ENCODE measurements at places on chromosomes 12 and 14. TPM values are rescaled to one million over a fixed set of nuclear protein-coding genes. Genes with fewer than 3 reads are reported as not detected.

DNA sequence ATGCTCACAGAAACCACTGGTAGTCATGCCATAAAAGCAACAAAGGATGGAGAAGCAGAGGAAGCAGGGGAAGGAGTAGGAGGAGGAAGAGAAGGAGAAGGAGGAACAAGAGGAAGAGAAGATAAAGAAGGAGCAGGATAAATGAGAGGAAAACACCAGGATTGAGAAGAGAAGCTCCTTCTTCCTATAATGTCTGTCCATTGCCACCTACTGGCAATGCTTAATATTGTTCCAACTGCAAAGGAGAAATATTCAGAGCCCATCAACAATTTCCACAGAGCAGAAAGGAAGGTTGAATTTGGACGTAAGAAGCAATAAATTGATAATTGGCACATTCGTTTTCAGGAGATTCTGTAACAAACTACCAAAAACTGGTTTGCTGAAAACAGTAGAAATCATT, 898.4 kb downstream of the SLC16A7 start:
- no peak overlapping the region for H3K4me3 ChIP-seq
- H3K27me3 ChIP-seq = no peaks in the 10 kb centered on the region
- peak overlapping the region; percentile 47 for H3K27ac ChIP-seq
- H3K36me3 ChIP-seq = no peaks in the 10 kb centered on the region

DNA sequence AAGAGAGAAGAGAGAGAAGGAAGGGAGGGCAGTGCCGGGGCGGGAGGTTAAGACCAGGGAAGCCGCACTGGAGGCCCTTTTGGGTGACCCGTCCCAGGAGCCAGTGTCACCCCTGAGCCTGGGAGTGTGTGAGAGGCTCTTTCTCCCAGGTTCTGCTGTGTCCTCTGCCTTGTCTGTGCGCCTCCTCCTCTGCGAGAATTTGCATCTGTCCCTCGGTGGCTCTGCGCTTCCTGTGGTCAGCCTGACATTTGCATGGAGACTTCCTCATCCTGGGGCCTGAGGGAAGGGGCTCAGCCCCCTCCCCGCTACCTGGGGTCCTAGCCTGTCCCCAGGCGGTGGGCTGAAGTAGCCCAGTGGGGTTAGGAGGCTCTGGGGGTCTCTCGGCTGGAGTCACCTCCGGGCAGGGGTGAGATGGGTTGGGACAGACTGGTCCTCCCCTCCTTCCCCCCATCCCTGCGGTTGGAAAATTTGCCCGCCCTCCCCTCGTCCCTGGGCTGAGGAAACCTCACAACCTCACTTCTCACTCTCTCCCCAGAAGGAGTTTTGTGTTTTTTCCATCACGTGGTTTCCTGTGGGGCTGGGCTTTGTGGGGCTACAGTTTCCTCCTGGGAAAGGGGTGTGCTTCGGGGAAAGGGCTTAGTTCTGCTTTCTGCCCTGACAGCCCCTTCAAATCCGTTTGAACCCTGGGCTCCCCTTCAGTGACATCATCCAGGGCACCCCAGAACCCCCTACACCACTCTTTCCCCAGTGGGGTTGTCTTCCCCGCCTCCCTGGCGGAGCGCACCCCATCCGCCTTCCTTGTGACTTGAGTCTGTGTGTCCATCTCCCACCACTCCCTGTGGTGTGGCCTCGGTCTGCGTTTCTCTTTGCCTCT, 2.5 kb downstream of the PTPN6 start:
- no peak overlapping the region for H3K27ac ChIP-seq
- no peaks in the 10 kb centered on the region for H3K36me3 ChIP-seq
- H3K27me3 ChIP-seq = peaks cover 2% of the 10 kb centered on the region
- DNase-seq = no peak
- H3K4me1 ChIP-seq = peaks cover 7% of the 10 kb centered on the region

DNA sequence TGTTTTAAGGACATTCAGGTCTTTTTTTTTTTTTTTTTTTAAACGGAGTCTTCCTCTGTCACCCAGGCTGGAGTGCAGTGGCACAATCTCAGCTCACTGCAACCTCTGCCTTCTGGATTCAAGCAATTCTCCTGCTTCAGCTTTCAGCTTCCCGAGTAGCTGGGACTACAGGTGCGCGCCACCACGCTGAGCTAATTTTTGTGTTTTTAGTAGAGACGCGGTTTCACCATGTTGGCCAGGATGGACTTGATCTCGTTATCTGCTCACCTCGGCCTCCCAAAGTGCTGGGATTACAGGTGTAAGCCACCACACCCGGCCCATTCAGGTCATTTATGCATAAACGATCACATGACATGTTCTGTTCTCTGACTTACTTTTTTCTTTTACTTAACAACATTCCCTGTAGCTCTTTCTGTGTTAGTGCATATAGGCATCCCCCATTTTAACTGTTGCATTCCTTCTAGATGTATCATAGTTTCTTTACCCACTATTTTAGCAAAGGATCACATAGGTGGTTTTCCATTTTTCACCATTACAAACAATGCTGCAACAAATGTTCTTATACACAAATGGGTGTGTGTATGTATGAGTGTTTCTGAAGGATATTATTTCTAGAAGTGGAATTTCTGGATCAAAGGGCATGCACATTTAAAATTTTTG, 74.2 kb downstream of the ARF6 start:
- H3K27ac ChIP-seq = no peak overlapping the region
- peaks cover 57% of the 10 kb centered on the region for H3K4me1 ChIP-seq
- no peak overlapping the region for H3K4me3 ChIP-seq
- H3K36me3 ChIP-seq = no peaks in the 10 kb centered on the region
- peaks cover 4% of the 10 kb centered on the region for H3K27me3 ChIP-seq

Gene VPS29
- total RNA-seq = 103 TPM

- no peak overlapping the region for H3K27ac ChIP-seq
- peak; percentile 56 for DNase-seq
- peaks cover 22% of the 10 kb centered on the region for H3K36me3 ChIP-seq
These were observed 26.2 kb downstream of the RFLNA start for GRCh38 chr12:124321040-124321481.
